Cortex of kidney (tissue), 1 donor: ENCODE measurements at places on chromosomes 13 and 19.

GRCh38 chr13:31236211-31236786 lies 36.5 kb downstream of the B3GLCT start:
- DNase-seq: no peak

- DNase-seq: no peak
Measured at GRCh38 chr13:35016362-35017112, 74.5 kb downstream of the NBEA start.

DNA sequence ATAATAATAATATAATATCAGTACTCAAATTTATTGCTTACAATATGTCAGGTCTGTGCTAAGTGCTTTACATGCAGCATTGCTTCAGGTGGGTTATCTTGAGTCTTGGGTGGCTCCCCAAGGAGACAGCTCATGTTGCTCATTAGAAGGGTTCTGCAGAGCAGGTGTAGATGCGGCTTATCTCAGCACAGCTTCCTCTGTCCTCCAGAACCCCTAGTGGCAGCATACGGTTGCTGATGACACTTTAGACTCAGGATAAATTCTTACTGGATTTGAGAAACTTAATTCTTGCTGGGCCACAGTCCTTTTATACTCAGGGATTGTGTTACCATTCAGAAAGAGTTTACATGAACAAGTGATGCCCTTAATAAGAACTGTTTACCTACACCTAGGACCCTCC lies 8.9 kb downstream of the COG3 start:
- no peak for DNase-seq

- DNase-seq: no peak
Measured at GRCh38 chr13:40377783-40378182, 288.7 kb downstream of the FOXO1 start.

DNA sequence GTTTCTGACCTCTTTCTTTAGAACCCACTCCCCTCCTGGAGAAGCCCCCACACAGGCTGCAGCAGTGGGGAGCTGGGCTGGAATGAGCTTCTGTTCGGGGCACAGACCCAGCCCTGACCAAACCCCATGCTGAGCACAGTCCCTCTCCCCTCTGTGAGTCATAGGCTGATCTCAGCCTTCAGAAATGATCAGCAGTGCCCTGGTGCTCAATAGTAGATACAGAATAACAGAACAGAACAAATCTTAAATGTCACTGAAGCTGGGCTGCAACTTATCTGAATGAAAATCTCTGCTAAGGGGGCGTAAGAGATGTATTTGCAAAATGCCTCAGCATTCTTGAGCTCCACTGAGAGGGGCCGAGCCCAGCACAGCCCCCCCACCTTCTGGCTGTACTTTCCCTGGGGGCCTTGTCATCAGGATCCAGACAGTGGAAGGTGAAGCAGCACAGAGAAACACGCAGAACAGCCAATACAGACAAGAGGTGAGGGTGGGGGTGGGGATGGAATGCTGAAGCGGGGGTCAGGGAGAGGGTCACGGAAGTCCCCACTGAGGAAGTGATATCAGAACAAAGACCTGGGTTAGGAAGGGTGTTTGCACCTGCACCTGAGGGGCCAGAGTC lies 9.9 kb downstream of the ZNF665 start:
- no peak for DNase-seq

GRCh38 chr19:35909684-35910035 lies 1.6 kb upstream of the TYROBP start:
- DNase-seq: no peak

DNA sequence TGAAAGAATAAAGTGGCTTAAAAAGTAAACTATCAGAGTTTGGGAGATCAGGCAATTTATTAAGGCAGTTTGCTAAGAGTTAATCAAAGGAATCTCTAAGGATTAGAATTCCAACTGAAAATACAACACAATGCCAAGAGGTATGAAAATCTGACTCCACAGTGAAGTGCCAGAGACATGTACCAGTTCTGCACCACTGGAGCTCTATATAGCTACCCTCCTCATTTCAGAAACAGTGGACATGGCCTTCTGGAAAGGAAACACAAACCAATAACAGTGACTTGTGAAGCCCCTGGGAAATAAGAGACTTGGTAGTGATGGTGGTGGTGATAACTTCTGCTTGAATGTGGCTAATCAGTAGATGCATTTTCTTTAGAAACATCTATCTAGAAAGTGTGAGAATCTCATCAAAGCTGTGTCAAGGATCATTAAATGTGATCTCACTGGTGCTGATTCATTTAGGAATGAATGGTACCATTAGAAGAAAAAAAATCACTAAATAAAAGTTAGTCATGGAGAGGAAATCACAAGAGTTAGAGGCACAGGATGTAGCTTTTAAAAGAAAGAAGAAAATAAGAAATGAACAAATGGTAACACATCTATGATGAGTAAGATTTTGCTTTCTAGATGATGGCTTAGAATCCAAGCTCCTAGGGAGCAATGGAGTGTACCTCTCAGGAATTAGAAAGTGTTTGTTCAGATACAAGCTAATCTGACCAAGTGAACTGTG lies 20.1 kb upstream of the N4BP2L1 start:
- no peak for DNase-seq

GRCh38 chr19:18501832-18502231 lies 20.0 kb downstream of the ELL start:
- no peak for DNase-seq

DNA sequence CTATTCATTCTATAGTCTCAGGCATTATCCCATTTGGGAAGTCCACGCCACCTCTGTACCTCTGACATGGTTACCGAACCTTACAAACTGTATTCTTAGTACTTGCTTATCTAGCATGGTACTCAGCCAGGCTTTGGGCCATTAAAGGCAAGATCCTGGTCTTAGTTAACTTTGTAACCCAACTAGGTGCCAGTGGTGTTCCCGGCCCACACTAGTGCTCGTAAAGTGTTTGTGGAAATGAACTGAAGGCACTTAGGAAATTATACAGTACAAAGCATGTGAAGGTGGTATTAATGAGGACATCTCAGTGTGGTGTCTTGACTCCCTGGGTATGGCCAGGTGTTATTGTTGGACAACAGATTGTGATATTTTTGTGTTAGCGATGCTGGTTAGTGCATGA lies 87.8 kb upstream of the RNF113B start:
- no peak for DNase-seq

DNA sequence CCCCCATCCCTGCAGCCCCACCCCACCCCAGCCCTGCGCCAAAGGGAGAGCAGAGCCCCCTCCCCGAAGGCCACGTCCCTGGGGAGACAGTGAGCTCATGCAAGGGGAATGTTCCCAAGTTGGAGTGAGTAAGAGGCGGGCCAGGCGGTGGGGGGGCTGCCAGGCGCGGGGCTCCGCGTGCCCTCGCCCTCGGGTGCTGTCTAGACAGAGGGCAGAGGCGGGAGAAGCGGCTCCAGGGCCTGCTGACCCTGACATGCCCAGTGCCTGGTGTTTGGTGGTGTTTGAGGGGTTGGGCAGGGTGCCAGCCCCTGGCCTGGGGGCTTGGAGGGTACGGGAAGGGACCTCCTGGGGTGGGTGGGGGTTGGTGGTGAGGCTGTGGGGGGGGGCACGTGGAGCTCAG lies 1.0 kb downstream of the FSTL3 start:
- no peak for DNase-seq

DNA sequence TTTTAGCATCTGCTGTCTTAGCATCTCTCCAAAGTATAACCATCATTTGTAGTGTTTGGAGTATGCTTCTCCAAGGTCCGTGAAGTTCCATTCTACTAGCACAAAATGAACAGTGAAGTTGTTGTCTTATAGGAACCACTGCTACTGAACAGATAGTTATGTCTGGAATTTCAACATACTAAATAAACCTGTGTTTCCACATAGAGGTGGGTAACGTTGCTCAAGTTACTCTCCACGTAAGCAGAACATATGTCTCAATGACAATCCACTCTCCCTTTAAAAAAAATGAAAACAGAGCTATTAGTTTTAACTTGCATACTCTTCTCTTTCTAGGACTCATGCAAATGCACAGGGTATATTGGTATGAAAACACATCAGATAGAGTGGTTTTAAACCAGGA lies 184.3 kb upstream of the TRPC4 start:
- DNase-seq: no peak

- no peak for DNase-seq
Measured at GRCh38 chr13:73220966-73221720, 162.3 kb downstream of the KLF5 start.

GRCh38 chr13:87208636-87209035 lies 462.5 kb upstream of the SLITRK5 start:
- DNase-seq: no peak

- no peak for DNase-seq
Measured at GRCh38 chr19:51653162-51653561, 6.5 kb upstream of the SIGLEC14 start.

- DNase-seq: no peak
Measured at GRCh38 chr13:21913010-21913409, 242.1 kb downstream of the FGF9 start.

- no peak for DNase-seq
Measured at GRCh38 chr19:41926028-41926762, 2.1 kb downstream of the ERFL start.

- DNase-seq: no peak
Measured at GRCh38 chr19:16587833-16588823, 15.9 kb upstream of the SLC35E1 start.

DNA sequence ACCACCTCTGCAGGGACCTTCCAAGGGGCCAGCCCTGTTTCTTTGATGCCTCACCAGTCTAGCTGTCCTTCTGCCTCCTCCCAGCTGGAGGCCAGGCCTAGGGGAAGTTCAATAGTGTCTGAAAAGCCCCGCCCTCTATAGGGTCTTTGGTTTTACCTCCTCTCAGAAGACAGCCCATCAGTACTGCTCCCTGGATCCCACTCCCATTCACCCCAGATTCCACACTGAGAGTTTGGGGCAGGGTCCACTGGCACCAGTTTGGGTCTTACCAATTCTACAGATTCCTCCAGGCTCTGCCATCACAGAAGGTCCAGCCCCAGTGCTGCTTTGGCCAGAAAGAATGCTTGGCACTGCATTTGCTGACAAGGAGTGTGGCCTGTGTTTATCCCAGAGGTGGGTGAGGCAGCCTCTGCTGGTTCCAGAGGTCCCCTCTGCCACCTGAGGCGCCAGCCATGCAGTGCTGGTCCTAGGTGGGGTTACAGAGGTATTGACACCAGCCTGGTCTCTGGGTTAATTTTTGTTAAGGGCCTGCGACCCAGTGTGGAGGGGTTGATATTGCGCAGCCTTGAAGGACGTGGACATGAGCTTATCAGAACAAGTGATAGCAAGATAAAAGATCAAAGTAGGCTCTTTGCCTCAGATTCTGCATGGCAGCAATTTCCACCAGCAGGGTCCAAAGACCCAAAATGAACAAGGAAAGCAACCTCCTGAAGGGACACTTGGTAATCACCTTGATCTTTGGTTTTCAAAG lies 41.4 kb upstream of the IGSF23 start:
- no peak for DNase-seq

- no peak for DNase-seq
Measured at GRCh38 chr13:111267205-111267604, 53.2 kb upstream of the TEX29 start.

DNA sequence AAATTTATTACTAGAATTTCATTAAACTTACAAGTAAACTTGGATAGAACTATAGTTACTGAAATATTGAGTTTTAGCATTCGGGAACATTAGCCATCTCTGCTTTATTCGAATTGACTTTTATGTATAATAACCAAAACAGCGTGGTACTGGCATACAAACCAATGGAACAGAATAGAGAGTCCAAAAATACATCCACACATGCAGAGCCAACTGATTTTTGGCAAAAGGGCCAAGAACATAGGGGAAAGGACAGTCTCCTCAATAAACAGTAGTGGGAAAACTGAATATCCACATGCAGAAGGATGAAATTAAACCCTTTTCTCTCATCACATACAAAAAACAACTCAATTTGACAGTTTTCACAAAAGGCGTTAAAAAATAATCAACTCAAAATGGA lies 84.3 kb downstream of the EPSTI1 start:
- no peak for DNase-seq
